ENCODE measurements at places on chromosomes 1 and 21. TPM values are rescaled to one million over a fixed set of nuclear protein-coding genes. Genes with fewer than 3 reads are reported as not detected.

Gene TEX35
- total RNA-seq, result not detected

Gene CYP4Z1
- total RNA-seq, result not detected

Gene ANKRD35
- not detected for total RNA-seq

Gene ZMYND12
- total RNA-seq, result 0.46 TPM

Gene SPAG17
- total RNA-seq, result 0.13 TPM

Data from kidney epithelial cell (primary cell).